GM13977 (cell line): ENCODE measurements at places on chromosomes 6 and 20.

GRCh38 chr6:159602431-159603041, 90.5 kb downstream of the SOD2 start:
- DNase-seq = no peak

DNA sequence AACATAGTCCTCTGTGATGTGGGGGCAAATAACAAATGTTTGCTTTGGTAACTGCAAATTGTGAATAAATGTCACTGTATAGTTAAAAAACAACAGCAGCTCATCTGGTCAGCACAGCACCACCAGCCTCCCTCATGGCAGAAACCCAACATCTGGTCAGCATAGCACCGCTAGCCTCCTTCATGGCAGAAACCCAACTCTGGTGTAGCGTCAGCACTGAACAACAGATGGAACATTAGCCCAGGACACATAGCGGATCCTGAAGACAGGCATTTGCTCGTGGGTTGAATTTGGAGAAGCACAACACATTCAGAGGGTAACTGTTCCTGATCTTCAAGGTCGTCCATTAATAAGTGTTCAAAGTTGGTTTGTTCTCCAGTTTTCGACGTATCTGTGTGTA, 265.9 kb downstream of the DLL1 start:
- DNase-seq = no peak

GRCh38 chr20:11467436-11467835, 450.3 kb upstream of the BTBD3 start:
- no peak for DNase-seq

DNA sequence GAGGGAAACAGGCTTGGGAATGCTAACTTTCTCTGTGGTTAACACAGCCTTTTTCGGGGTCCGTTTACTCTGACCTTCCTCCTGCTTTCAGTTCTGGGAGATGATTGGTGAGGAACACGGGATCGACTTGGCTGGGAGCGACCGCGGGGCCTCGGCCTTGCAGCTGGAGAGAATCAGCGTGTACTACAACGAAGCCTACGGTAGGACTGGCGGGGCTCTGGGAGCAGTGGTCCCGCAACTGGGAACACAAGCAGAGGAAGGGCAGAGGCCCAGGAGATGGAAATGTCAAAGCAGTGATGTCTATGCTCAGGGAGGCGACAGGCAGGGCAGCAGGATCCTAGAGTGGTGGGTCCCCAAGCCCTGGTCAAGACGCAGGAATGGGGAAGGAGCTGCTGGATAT, 3.5 kb downstream of the TUBB1 start:
- no peak for DNase-seq
